Kasumi-1 (cell line): ENCODE measurements at places on chromosomes 2 and 18.
A peak's percentile ranks its signal among the peaks of the same experiment; 100 is the strongest.

DNA sequence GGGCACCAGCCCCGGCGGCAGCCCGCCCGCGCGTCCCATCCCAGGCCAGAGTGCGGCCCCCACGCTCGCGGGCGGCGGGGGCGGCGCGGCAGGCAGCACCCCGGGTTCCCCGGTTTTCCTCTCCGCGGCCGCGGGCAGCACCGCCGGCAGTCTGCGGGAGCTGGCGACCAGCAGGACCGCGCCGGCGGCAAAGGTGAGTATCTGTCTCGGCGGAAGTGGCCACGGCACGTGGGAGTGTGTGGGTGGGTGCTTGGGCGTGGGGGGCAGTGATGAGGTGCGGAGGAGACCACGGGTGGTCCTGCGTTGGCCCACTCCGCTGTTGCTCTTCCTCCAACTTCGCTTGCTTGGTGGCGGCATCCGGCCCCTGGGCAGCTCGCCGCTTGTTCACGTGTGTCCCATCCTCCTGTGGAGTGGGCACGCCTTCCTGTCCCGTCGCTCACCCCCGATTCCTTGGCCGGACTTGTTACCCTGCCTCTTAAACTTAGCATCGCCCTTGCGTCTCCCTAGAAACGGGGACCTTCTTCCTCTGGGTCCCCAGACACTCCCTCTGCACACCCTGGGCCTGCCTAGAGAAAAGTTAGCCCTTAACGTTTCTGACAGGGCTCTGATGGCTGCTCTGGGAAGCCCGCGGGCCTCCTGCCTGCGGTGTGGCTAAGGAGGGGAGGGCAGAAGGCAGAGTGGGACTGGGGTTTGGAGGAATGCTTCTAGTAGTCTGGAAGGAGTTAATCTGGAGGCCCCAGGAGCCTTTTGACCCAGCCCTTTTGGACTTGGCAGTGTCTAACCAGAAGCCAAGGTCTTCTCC is 1.1 kb downstream of the SH3RF3 start:
- DNase-seq, result no peak

DNA sequence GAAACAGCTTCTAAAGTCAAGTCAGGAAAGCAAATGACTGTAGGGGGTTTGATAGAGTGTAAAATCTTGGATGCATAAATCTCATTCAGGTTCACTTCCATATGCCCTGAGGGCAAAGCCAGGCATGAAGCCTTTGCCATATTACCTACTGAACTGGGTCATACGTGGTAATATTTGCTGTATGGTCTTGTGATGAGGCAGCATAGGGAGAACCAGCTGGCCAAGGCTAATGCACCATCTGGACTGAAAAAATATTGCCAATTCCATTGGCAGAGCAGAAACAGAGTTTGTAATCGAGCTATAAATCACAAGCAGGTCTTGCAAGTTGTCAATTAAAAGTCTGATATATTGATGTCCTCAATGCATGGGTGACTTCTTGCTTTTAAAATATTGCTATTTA is 243.8 kb downstream of the ERBB4 start:
- no peak for DNase-seq

DNA sequence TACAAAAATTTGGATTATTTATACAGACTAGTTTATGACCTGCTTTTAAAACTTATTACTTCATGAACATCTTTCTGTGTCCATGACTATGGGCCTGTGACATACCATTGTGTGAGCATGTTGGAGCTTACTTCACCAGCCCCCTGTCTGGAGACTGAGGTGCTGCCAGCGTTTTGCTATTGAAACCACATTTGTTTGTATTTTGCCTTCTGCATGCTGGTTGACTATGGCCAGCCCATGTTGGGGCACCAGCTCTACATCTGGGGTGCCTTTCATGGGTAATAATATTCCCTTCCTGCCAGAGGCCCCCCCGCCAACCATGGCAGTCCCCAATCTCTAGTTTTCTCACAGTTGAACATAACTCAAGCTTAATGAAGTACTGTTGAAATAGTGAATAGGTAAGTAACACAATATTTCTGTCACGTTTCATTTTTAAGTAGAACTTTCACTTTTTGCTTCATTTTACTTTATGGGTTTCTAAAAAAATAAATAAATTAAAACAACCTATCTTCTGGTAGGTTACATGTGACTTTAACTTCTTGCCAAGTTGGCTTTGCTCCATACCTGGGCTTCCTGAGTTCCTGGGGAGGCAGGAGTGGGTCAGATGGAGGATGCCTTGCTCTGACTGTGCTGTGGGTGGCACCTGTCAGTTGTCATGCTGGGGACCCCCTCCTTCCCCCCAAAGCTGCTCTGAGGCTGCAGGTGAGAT is 63.9 kb downstream of the DGKD start:
- DNase-seq, result no peak

GRCh38 chr2:200812122-200813022 is 662 bp downstream of the BZW1 start:
- DNase-seq, result peak; percentile 47

GRCh38 chr2:54667726-54668650 is 55.5 kb upstream of the EML6 start:
- no peak for DNase-seq

DNA sequence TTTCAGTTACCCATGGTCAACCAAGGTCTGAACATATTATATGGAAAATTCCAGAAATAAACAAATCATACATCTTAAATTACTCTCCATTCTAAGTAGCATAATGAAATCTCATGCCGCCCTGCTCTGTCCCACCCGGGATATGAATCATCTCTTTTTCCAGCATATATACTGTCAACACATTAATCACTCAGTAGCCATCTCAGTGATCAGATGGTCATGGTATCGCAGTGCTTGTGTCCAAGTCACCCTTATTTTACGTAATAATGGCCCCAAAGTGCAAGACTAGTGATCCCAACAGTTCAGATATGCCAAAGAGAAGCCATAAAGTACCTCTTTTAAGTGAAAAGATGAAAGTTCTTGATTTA is 43.8 kb downstream of the OSBPL6 start:
- DNase-seq, result no peak

- peak; percentile 17 for DNase-seq
Observed at GRCh38 chr2:218396688-218397462, 2.8 kb upstream of the CTDSP1 start.

DNA sequence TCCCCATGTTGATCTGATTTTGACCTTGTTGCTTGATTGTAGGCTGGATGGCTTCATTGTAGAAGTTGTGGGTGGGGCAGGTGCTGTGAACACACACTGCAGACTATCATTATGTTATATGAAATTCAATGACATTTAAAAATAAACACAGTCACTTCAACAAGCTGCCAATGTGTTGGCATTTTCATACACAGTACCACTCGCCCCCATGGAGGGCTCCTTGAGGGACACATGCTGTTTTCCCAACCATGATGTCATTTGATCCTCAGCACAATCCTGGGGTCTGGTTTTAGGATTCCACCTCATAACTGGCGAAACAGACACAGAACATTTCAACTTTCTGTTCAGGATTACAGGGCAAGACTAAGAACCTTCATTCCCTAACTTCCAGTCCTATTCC is 86.9 kb downstream of the ZCCHC2 start:
- DNase-seq, result no peak

- no peak for DNase-seq
Observed at GRCh38 chr18:77316641-77317040, 67.0 kb downstream of the GALR1 start.

- no peak for DNase-seq
Observed at GRCh38 chr2:43003702-43004101, 211.3 kb upstream of the HAAO start.

GRCh38 chr18:9914584-9915290 is 921 bp downstream of the VAPA start:
- DNase-seq, result peak; percentile 66

GRCh38 chr2:218074031-218074430 is 5.0 kb downstream of the RUFY4 start:
- peak; percentile 53 for DNase-seq

GRCh38 chr2:115011721-115012120 is 569.3 kb downstream of the DPP10 start:
- DNase-seq, result no peak

DNA sequence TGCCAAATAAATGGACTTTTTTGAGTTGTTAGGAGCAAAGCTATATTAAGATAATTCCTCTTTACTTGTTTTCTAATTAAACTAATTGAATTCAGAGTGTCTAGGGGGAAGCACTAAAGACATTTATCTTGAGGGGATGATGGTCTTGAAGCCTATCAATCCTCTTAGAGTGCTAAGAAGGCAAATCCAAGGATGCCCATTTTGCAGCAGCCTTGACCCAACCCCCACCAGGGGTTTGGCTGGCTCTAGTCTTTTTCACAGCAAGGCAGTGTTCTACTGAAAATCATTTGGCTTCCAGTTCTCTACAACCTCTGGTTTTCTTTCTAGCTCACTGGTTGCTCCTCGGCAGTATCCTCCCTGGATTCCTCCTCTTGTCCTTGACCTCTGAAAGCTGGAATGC is 6.5 kb upstream of the RAX start:
- no peak for DNase-seq

DNA sequence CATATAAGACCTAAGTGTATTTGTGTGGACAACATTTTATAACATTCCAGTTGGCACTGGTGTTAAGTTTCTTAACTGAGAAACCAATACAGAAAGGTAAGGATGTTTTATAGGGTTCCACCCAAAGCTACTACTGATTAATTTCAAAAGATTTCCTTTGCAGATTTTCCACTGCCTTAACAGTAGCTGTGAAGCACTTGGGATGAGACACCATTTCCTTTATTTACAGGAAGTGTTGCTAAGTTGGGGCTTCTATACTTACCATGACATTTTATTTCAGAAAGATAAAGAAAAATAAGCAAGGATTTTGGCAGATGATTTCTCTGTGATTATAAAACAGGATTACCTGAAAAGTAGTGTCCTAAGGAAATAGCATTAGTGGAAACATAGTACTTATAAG is 234.3 kb downstream of the CALCRL start:
- DNase-seq, result no peak

DNA sequence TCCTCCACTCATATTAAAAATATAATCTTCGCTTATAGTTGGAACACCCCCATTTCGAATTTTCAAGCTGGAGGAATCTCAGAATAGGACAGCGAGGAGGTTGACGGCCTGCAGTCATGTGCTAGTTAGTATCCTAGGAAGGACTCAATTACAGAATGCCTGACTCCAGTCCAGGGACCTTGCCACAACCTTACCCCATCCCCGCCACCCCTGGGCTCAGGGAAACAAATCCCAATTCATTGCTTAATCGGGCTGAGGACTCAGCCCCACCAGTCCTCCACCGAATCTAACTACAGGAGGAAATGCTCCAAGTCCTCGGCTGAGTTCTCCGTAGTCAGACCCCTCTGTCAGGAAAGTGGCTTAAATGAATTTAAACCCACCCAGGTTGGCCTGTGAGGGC is 31.7 kb upstream of the ZBTB7C start:
- no peak for DNase-seq
